ENCODE measurements at places on chromosomes 1 and 21.
A peak's percentile ranks its signal among the peaks of the same experiment; 100 is the strongest.

DNA sequence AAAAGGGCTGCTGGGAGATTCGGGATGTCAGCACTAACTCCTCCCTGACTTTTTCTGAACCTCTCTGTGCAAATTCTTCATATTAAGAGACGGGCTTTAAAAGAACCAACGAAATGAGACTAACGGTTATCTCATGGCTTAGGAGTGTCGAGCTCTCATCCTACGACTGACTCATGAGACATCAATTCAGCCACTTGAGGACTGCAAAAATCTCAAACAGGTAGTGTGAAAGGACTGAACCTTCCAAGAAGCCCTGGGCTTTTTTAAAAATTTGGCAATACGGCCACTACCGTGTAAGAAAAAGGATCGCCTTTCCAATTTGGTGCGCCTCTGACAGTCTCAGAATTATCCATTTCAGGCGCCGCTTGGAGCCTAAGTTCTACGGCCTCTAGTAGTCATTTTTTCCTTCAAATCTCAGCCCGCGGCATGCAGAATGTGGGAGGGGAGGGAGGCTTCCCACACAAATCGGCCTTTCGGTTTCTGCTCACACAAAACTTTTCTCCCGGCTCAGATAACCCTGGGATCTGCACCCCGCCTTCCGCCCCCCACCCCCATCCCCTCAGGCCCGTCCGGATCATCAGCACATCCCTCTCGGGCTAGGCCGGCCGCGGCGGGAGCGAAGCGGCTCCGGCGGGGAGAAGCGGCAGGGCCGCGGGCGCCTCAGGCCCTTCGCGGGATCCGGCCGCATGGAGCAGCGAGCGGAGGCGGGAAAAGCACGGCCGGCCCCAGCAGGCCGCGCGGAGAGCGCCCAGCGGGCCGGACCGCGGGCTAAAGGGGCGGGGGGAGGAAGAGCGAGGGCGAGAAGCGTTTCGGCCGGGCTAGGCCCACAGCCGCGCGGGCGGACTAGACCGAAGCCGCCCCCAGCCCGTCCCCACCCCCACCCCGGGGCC lies 618 bp downstream of the HNRNPR start:
- peak; percentile 48 for DNase-seq

- DNase-seq = no peak
These were observed 54.9 kb downstream of the CAPZB start for GRCh38 chr1:19430121-19431068.

- DNase-seq = no peak
These were observed 1015.4 kb upstream of the ADGRL4 start for GRCh38 chr1:80021891-80022290.

GRCh38 chr1:47991187-47991586 lies 6.0 kb downstream of the TRABD2B start:
- DNase-seq = no peak

DNA sequence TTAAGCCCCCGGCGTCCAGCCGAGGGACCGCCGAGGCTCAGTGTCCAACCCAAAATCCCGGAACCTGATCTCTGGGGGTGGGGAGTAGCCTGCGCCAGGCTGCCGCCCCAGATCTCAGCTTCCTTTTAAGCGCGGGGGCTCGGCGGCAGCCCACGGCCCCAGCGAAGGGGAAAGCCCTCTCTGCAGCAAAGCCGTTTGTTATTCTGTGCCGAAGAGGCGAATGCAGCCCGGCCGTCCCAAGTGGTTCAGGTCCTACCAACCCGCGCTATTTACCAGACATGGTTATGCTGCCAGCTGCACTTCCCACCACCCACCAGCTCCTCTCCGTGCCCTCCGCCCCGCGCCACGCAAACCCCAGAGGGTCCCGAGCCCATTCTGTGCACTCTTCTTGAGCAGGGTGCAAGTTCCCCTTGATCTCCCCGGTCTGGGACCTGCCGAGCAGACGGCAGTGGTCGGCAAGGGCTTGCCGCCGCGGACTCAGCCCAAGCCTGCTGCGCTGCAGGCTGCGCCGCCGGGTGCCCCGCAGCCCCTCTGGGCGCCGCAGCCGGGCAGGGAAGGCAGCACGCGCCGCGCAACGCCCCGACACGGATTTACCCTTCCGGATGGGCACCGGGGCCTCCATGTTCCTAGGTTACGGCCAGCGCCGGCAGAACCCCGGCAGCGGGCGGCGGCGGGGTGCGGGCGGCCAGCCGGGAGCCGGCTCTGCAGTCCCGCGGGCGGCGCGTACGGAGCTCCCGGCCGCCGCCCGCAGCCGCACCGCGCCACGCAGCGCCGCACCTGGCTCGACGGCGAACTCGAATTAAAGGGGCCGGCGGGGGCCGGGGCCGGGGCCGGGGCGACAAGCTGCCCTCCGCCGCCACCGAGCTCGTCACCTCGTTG lies 738 bp upstream of the KCNA2 start:
- DNase-seq = no peak

DNA sequence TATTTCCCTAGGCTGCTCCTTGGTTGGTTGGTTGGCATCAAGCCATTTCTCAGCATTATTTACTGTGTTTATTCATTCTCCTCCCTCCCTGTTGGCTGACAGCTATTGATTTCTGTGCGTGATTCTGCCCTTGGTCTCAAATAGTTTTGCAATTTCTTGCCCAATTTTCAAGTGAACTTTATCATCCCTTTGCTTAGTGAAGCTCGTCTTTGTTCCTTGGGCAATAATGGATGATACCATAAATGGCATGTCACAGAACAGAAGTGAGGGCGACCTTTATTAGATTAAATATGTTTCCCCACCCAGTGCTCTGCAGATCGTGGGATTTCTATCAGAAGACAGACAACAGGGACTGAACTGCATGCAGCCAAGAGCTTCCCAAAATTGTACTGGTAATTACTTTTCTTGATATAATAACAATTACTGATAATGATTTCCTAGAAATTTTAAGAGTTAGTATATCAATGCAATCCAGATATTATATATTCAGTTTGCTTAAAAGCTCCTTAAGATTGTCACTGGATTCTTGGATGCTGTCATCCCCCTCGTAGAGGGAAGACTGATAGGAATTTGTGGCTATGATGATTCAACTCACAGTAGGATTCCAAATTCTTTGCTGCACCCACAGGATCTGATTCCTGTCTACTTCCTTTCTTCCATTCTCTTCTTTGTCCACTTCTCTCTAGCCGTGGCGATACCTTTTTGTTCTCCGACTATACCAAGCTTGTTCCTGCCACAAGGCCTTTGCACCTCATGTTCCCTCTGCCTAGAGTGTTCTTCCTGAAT lies 122.1 kb upstream of the KAZN start:
- no peak for DNase-seq

- DNase-seq = no peak
These were observed 5.1 kb upstream of the SLC25A34 start for GRCh38 chr1:15730936-15731335.

DNA sequence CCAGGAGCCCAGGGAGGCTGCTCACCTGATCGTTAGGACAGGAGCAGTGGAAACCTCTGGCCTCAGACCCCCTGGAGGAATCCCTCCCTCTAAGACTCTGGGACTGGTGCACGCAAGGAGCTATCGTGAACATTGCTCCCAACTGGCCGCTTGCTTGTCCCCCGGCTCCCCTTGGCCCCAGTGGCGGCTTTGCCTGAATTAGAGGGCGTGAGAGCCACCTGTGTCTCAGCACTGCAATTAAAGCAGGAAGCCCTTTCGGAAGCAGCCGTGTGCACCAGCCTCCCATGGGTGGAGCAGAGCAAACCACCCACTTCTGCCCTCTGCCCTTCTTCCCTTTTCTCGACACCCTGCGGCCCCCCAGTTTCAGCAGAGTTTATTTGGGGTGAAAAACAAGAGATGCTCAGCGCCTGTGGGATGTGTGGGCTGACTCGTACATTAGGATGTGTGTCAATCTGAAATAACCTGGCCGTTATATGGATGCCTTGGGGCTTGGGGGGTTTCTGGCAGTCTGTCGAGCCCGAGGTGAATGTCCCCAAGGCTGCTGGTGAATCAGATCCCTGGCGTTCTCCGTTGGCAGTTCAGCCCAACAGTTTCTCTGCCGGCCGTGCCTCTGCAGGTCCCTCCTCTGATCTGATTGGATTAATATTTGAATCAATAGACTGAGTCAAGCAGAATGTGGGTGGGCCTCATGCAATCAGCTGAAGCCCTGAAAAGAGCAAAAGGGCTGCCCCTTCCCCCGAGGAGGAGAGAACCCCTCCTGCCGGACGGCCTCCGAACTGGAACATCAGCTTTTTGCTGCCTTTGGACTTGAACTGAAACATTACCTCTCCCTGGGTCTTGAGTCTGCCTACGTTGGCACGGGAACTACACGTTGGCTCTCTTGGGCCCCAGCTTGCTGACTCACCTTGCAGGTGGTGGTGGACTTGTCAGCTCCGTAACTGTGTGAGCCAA lies 7.3 kb upstream of the UMODL1 start:
- DNase-seq = no peak

DNA sequence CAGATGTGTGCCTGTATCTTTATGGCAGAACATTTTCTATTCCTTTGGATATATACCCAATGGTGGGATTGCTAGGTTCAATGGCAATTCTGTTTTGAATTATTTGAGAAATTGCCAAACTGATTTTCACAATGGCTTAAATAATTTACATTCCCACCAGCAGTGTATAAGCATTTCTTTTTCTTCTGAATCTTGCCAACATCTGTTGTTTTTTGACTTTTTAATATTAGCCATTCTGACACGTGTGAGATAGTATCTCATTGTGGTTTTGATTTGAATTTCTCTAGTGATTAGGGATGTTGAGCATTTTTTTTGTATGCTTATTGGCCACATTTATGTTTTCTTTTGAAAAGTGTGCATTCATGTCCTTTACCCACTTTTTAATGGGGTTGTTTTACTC lies 864.3 kb upstream of the ADAMTS5 start:
- no peak for DNase-seq

GRCh38 chr1:116769561-116769977 lies 15.3 kb downstream of the CD2 start:
- DNase-seq = no peak

DNA sequence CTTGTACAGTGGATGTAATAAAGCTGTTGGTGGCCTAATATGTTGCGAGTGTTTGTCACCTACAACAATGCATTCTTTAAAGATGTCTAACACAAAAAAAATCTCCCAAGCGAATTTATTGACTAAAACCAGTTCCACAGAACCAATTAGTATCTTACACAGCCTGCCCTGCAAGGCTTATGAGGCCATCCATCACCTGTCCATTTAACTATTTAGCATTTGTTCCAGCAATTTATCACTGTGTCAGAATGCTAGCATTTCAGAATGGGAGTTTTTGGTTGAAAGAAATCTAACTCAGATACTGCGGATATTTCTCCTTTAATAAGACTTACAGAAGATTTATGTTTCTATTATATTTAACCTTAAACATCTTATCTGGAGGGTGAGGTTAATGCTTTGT lies 831.1 kb upstream of the PRMT6 start:
- DNase-seq = no peak

- peak; percentile 4 for DNase-seq
These were observed 1655.4 kb downstream of the BRINP3 start for GRCh38 chr1:188822248-188822647.

- no peak for DNase-seq
These were observed 110.2 kb upstream of the APP start for GRCh38 chr21:26280775-26281174.

- DNase-seq = no peak
These were observed 8.9 kb downstream of the CR2 start for GRCh38 chr1:207463021-207463420.

DNA sequence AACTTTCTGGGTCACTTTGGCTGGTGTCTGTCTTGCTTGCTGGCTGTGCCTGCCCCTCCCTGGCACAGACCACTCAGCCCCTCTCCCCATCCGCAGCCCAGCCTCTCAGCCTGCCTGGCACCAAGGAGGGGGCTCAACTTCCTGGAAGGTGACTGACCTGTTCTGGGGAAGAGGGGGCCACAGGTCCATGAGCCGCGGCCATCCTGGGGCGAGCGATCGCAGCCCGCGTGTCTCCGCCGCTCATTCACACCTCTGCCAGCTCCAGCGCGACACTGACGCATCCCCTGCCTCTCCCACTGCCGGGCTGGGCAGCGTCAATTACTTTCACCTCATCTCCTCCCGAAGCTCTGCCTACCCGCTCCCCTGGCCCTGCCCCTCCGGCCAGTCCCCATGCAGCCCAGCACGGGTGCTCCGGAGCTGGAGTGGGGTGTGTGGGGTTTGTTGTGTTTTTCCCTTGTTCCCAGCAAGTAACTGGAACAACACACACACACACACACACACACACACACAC lies 14.3 kb downstream of the SLC6A9 start:
- DNase-seq = no peak

GRCh38 chr1:231855361-231855760 lies 228.8 kb downstream of the DISC1 start:
- DNase-seq = no peak

GRCh38 chr1:21342961-21343838 lies 52.9 kb upstream of the ECE1 start:
- no peak for DNase-seq

DNA sequence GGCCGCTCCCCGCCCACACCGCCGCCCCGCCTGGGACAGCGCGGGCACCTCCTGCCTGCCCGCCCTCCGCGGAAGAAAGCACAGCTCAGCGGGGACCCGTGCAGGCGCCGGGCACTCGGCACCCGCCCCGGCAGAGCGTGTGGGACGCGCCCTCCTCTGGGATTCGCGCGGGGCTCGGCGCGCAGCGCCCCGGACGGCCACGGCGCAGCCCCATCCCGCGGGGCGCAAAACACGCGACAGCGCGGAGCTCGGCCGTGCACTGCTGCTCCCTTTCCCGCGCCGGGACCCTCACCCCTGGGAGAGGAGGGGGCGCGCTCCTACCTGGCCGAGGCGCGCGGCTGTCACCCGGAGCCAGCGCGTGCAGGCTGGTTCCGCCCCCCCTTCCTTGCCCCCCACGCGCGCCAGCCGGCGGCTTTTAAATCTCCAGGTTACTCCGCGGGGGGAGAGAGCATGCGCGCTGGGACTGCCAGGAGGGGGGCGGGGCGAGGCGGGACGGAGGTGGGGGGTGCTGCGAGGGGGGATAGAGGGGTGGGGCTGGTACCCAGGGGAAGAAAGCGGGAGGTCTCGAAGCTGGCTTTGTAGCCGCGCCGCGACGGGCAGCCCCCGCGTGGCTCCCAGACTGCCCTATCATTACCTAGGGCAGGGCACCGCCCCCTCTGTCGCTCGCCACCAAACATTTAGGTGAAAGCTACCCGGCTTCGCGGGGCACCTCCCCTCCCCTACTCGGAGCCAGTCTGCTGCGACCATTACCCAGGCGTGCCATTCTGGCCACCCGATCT lies at the start of gene SLC45A3:
SLC45A3 (minus strand) TSS at position 437 of the 779 bp plus-strand sequence. CDS start 15,853 bp downstream, outside the sequence.
- no peak for DNase-seq

- no peak for DNase-seq
These were observed 1.8 kb downstream of the LAMB3 start for GRCh38 chr1:209650454-209650853.

DNA sequence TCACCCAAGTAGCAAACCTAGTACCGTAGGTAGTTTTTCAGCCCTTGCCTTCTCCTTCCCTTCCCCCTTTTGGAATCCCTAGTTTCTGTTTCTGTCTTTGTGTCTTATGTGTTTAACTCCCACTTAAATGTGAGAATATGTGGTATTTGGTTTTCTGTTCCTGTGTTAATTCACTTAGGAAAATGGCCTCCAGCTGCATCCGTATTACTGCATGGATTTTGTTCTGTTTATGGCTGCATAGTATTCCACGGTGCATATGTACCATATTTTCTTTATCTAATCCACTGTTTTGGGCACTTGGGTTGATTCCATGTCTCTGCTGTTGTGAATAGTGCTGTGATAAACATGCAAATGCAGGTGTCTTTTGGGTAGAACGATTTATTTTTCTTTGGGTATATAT lies 138.6 kb downstream of the POU2F1 start:
- no peak for DNase-seq

Data from amniotic stem cell (primary cell).